COR-L47 (cell line): ENCODE measurements at places on chromosomes 3 and 15.

GRCh38 chr15:71472566-71472965, 337.8 kb upstream of the NR2E3 start:
- no peak for DNase-seq

DNA sequence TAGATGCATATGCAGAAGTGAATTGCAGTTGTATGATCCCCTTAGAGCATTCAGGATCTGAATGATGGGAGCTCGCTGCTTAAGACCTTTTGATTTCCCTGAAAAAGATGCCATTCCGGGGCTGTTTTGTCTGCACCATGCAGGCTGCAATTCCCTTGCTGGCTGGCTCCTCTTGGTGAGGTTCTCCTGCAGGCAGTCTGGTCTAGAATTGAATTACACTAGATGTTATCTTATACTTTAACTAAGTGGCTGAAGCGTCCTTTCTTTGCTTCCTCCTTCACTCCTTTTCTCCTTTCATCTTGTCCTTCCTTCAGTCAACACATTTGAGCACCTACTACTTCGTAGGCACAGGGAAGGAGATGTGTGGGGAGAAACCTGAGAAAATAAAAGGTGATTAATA, 18.6 kb upstream of the MYZAP start:
- DNase-seq: no peak

- DNase-seq: no peak
Observed at GRCh38 chr3:46065750-46066256, 38.5 kb upstream of the XCR1 start.

DNA sequence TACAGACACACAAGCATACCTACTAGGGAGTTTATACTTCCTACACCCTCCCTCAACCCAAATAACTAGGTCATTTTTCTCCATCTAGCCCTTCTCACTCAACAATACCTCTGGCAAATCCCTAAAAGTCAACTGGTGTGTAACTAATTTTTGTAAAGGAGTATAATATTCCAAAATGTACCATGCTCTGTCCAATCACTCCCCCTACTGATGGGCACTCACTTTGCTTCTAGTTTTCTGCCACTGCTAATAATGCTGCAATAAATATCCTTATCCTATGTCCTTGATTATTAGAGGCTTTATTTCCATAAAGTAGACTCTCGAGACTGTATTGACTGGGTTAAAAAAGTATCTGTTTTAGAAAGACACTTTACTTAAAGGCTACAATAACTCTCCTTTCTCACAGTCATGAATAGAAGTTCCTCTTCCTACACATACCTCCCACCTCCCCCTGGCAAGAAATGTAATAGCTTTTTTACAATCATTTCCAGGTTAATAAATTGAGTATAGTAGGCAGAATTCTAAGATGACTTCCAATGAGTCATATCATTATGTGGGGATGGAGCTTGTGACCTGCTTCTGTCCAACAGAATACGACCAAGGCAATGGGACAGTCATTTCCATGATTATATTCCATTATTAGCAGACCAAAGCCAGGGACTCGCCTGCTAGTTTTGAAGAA, 30.0 kb downstream of the SHQ1 start:
- DNase-seq: no peak

DNA sequence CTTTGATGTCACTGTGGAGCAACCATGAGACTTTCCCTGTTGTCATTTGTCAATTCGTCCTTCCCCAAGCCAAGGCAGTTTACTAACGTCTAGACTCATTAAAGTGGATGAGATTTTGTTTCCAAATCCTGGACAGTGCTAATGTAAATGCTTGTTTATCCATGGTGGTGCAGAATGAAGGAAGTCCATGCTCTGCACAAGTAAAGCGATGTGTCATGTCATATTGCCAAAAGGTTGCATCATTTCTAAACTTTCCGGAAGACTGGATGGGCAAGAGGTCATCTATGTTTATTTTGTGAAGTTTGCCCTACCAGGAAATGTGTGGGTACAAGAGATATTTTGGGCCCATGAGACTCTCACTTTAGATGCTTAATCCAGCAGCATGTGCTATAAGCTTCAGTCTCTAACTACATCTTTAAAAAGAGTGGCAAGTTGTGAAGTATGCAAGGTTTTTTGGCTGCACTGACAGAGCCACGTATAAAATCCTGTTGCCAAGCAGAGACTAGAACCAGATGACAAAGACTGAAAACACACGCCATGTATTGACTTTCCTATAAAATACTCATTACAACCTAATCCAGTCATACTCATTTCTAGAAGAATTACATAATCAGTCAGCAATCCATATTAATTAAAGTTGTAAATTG, 72.1 kb upstream of the FNDC3B start:
- DNase-seq: no peak

DNA sequence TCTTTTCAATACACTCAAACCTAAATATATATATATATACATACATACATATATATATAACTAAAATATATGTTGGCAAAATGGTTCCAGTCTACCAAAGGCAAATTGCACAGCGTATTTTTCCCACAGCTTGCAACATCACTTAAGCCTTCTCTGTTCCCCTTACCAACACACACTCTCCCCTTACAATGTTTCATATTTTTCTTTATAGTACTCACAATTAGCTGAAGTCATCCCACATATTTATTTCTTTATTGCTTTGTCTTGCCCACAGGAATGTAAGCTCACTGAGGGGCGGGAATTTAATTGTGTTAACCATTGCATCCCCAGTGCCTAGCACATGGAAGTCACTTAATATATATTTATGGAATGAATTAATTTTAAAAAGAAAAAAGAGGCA, 288.3 kb downstream of the ULK4 start:
- no peak for DNase-seq

- no peak for DNase-seq
Observed at GRCh38 chr3:15451216-15452113, 24.1 kb downstream of the EAF1 start.

GRCh38 chr3:29759411-29760225, 478.7 kb downstream of the RBMS3 start:
- DNase-seq: peak; percentile 40

DNA sequence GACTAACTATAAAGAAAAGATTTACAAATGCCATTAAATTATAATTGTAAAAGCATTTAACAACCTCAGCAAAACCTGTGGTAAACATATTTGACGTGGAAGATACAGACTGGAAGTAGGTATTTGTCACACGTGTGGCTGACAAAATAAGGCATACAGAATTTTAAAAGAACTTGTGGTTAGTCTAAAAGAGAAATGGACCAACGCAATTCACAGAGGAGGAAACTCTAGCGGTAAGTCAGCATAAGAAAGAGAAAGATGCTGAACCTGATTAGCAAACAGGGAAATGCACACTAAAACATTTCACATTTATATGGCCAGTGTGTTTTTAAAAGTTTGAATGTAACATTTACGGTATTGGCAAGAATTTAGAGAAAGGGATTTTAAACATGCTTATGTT, 35.3 kb downstream of the KCNH8 start:
- DNase-seq: no peak

- no peak for DNase-seq
Observed at GRCh38 chr3:156705761-156706616, 31.6 kb downstream of the TIPARP start.

DNA sequence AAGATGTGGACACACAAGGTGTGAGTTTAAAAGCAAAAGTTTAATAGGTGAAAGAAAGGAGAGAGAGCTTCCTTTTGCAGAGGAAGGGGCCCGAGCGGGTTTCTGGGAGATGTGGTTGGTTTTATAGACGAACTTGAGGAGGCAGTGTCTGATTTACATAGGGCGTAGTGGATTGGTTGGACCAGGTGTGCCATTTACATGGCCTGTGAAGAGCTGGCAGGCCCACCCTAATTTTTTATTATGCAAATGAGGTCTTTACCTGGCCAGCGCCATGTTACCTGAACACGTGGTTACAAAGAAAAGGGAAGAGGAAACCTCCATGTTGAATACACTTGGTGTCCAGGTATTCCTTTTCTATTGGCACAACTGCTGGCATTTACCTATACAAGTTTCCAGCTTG, 42.8 kb upstream of the THSD4 start:
- DNase-seq: no peak

DNA sequence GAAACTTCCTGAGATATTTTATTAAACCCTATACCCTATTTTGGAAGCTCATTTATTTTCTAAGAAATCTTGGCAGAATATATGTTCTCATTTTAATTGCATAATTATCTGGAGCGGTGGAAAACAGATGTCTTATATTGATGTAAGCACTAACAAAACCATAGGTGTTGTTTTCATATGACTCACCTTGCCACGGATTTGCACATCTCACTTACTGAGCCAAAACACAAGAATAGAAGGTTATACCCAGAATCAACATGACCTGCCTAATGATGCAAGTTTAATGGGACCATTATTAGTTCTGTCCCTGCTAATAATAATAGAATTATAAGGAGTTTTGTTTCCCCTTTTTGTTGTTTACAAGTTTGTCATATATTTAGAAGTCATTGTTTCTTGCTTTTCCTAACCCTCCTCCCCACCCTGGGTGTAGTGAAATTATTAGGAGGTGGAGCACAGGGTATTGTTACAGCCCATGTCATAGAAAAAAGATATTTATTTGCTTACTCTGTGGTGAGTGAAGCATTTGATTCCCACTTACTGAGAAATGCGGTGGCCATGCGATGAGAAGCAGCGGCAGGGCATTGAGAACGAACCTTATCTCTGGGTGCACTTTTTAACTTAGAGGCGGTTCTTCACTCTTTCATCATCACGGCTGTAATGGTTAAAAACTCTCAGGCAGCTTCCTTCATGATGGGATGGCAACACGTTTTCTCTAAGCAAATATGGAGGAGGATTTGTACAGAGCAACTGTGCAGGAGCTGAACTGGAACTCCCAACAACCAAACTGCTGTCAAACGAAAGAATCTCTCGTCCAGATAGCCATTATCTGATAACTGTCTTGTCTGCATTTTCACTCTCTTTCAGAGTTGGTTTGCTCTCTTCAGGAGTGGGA, 521 bp downstream of the IL5RA start:
- DNase-seq: no peak

DNA sequence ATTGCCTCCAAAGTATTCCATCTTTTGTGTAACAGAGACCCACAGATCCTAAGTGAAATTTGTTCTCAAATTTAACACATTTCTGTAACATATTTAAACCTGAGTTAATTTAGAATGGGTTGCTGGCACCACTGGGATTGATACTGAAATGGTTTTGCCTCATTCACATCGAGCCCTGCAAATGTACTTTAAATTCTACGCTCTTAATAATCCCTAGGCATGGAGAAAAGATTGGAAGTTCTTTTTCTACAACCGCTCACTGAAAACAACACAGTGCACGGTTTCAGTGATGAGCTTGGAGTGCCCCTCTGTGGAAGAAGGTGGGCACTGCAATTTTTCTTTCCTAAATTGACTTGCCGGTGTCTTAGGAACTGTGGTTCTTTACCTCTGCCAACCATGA, 109.9 kb upstream of the ATP11B start:
- peak; percentile 81 for DNase-seq

GRCh38 chr3:89867286-89867685, 759.9 kb downstream of the EPHA3 start:
- DNase-seq: no peak

- peak; percentile 41 for DNase-seq
Observed at GRCh38 chr15:29740692-29741311, 81.5 kb downstream of the TJP1 start.

DNA sequence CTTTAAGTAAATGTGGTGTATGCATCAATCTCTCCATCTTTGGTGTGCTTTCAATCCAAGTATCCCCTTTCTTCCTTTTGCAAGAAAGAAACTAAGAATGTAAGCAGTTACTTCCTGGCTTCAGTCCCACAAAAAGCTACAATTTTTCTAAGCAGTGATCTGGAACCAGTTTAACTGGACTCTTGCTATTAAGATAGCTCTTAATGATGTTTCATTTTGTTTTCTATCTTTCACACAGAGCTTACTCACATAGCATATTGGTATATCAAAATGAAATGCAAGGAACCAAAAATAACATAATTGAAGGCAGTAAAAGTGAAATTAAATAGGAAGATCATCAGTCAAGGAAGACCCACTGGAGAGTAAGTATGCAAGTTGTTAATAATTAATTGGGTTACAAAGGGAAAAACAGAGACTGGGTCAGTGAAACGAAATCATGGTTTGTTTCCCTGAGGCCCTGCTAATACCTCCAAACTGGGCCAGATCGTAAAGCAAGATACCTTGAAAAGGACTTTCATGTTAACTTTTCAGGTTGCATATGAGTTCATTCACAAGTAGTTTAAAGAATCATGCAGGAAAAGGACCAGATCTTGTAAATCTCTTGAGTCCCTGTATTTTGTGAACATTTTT, 41.9 kb downstream of the GPR160 start:
- no peak for DNase-seq

GRCh38 chr3:156657862-156658731, 16.3 kb upstream of the TIPARP start:
- DNase-seq: no peak

DNA sequence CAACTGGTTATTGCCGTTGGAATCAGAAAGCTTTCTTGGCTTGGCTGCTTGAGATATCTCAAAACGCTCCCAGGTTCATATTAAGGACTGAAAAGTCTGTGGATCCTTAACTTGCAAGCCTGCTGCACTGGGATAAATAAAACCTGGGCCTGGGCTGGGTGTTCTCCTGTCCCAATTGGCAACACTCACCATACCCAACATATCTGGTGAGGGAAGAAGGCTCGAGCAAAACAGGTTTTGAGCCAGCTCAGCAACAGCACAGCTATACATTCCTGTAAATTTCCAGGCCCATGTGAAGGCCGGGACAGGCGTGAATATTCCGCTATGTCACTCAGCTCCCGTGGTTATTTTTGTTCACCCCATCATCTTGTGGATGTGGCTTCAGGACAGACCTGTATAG, 169.0 kb upstream of the BCL6 start:
- no peak for DNase-seq

DNA sequence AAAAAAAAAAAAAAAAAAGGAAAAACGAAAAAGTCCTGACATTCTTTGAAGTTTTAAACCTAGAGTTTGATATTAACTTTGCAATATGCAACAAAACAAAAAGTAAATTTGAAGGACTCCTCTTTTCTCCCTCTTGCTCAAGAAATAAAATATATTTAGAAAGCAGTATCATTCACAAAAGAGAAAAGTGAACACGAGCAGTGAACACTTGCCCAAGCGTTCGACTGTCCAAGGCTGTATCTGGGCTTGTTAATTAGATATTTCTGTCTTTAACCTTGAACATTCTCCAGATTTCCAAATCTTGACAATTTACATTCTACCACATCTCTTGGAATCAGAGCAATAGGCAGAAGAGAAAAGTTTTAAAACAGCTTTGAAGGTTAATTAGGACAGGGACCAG, 357.7 kb downstream of the TIGIT start:
- DNase-seq: no peak

DNA sequence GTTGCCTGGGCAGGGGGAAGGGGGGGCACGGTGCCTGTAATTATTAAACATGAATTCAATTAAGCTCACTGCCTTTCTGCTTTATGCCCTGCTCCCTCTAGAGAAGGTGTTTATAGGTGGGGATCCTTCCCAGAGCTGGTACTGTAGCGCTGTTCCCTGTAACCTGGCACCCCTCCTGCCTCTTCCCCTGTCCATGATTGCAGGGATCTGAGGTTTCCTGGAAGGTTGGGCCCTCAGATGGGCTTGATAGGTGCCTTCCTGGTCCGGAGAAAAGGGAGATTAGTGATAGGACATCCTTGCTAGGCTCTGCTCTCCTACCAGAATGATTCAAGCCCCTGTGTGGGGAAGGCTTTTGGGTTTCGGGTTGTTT, 2.1 kb upstream of the FAM131A start:
- DNase-seq: no peak

GRCh38 chr15:97694456-97694855, 266.0 kb upstream of the ARRDC4 start:
- DNase-seq: no peak

GRCh38 chr3:122497425-122497824, 17.3 kb downstream of the KPNA1 start:
- DNase-seq: no peak
